ENCODE measurements at places on chromosomes 4 and X.

GRCh38 chr4:178671766-178672165, 1229.5 kb upstream of the AGA start:
- DNase-seq = no peak

DNA sequence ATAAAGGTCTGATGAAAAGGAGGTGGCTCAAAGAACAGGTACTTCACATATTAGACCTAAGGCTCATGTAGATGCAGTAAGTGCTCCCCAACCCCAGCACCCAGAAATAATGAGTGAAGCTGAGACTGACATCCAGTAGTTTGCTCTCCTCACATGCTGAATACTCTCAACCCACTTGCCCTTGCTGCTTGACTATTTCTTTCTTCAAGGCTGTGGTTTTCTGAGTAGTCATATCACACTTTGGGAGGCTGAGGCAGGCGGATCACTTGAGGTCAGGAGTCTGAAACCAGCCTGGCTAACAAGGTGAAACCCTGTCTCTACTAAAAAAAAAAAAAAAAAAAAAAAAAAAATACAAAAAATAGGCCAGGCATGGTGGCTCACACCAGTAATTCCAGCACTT, 51.5 kb upstream of the PRPS1 start:
- no peak for DNase-seq

GRCh38 chr4:159463235-159463634, 360.4 kb downstream of the RAPGEF2 start:
- DNase-seq = no peak

DNA sequence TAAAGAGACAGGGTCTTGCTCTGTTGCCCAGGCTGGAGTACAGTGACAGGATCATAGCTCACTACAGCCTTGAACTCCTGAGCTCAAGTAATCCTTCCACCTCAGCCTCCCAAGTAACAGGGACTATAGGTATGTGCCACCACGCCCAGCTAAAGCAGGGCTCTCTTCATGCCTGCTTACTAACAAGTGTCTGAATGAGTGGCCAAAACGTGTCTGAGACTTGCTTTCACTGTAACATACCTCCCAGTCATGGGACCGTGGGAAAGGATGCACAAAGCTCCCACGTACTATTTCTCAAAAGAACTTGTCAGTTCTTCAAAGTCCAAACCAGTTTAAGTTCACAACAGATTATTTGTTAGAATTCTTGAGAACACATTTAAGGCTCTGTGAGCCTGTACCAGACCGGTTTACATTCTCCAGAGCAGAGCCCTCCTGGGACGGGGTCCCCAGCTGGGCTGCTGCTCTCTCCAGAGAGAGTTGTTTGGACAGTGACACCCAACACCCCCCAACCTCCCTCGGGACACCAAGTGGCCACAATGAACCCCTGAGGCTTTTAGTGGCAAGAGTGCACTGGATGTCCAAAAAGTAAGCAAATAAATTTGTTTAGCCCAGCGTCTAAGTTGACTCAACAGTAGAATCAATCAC, 24.1 kb downstream of the SH3KBP1 start:
- no peak for DNase-seq

GRCh38 chr4:152099555-152099954, 338.7 kb upstream of the GATB start:
- no peak for DNase-seq

DNA sequence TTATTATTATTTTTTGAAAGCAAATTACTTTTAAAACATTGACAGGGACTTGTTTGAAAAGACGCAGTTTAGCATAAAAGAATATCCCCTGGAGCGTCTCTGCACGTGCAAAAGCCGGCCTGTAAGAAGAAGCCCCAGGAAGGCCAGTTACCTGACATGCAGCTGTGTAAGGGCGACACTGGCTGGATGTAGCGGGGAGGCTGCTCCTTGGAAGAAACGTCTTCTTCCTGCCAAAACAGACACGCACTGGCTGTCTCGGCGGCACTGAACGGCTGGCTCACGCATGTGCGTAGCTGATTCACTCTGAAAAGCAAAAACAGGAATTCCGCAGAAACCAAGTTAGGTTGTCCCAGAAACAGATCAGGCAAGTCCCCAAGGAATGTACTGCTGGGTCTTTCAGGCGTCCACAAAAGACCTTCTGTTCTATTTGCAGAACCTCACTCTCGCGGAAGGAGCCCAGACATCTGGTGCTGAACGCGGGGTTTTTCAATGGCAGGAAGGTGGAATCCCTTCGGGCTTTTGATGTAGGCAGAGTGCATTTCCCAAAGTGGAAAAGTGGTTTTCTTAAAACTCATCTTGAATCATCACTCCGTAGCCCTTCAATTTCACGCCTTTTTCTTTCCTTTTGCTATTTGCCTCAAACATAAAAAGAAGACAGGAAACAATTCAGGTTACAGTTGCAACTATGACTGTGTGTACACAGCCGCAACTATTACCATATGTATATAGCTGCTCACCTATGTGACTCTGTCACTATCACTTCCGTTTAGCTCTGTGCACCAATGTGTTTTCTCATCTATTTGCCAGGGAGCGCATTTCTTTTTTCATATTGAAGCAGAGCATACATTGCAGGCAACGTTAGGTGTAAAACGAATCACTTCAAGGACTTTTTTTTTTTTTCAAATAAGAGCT, 38.1 kb upstream of the ARSH start:
- peak; percentile 1 for DNase-seq

GRCh38 chr4:152360045-152360410, 175.9 kb downstream of the FBXW7 start:
- no peak for DNase-seq

DNA sequence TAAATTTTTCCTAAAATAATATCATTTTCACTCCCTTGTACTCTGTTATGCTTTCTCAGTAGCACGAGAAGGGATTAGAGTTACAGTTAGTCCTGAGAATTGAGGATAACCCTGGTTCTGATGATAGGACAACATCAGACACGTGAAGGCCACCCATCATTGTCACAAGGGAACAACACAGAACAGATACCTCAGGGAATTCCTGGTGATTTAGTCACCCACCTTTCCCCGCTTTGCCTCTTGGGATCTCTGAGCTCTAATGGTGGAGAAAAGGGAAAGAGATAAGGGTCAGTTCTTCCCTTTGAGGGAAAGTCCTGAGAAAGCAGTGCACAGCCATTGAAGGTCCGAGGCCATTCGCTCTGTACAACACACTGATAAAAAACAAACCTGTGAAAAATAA, 112.3 kb upstream of the GALNT7 start:
- no peak for DNase-seq

- DNase-seq = no peak
These were observed 5.7 kb upstream of the GPR174 start for GRCh38 chrX:79138658-79139241.

GRCh38 chr4:42671431-42672194, 14.7 kb upstream of the ATP8A1 start:
- DNase-seq = peak; percentile 68

DNA sequence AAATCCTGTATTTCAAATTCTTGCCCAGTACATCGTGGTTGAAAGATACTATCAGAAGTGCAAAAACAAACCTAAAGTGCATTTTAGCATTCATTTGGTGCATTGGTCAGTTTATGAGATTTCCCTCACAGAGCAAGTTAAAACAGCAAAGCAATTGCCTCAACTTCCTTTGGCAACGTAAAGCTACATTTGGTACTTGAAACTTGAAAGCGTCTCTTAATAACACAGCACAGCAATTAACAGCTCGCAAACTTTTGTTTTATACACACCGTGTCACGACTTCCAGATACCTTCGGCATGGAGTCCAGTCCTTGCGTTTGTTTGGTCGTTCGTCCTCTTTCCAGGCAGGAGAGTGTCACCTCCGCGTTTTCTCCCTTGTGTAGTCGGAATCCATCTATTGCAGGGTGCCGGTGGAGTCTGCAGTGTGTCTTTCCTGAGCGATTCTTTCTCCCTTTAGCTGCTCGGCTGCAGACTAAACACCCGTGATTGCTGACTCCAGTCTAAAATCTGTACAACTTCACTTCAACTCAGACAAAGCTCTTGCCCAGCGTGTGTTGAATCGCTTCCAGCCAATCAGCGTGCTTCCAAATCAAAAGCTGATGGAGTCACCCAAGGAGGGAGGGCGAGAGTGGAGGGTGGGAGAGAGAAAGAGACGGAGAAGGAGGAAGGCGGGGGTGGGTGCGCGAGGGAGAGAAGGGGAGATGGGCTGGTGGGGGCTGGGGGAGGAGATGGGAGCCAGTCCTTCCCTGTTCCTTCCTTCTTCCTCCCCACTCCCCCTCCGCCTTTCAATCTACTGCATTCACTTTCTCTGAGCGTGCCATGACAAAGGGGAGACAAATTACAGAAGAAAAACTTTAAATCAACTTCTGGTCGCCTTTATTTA, at the start of gene PCDH18:
TSS of gene PCDH18 (minus strand) at position 509 of the 883 bp plus-strand sequence. CDS start at position 103, 406 bp downstream.
- peak; percentile 37 for DNase-seq

DNA sequence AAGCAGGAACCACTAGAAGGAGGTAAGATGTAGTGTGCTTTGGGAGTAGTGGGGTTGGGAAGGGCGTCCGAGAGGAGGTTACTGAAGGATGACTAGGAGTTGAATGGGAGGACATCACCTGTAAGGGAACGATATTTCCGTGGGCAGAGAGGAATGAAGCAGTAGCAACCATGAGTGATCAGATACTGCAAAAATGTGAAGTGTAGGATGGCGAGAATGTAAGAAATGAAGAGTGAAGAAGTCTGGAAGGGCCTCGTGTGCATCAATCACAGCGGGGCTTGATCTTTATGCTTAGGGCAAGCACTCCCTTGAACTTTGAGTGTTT, 594 bp downstream of the MSMO1 start:
- DNase-seq = no peak

Measured in CD4-positive, alpha-beta T cell treated with Interleukin-12 subunit alpha and Interleukin-12 subunit beta, for 1 hour (primary cell).